ENCODE measurements at places on chromosomes 4 and X. TPM values are rescaled to one million over a fixed set of nuclear protein-coding genes. Genes with fewer than 3 reads are reported as not detected.

BCLAF3 gene
- 11.7 TPM for total RNA-seq

ODAPH gene
- total RNA-seq, result 0.29 TPM

CYLC1 gene
- not detected for total RNA-seq

PNMA5 gene
- total RNA-seq, result not detected

IL15 gene
- total RNA-seq, result 3.0 TPM

ZDHHC15 gene
- 0.84 TPM for total RNA-seq

RPS6KA6 gene
- not detected for total RNA-seq

ATOH1 gene
- not detected for total RNA-seq

- DNase-seq, result no peak
Observed at GRCh38 chrX:28039258-28039657, 58.0 kb upstream of the DCAF8L1 start.

DNA sequence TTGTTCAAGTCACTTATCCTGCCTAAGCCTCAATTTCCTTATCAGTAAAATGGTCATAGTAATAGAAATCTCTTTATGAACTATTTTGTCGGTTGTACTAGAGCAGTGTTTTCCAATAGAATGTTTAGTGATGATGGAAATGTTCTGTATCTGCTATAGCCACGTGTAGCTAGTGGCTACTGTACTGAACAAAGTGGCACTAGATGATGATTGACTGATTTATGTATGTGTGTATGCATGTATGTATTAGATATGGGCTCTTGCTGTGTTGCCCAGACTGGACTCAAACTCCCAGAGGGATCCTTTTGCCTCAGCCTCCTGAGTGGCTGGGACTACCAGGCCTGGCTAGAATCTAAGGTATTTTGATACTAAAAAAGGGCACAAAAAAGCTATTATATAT lies 24.7 kb upstream of the SLC9B1 start:
- no peak for DNase-seq

DNA sequence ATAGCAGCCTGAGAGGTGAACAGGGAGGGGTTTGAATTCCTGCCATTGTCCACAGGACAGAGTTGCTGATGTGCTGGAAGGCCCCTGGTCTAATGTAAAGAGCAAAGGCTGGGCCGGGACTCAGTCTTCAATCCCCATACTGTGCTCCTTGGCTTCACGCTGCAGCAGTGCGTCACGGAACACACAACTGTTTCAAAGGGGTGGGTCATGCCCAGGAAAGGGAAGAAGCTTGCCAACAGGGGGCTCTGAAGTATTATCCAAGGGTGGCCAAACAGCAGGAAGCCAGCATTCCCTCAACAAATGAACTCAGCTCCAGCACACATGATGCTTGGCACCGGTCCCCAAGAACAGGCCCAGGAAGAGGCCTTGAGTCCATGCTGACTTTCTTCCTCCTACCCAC lies 122.5 kb downstream of the NFKB1 start:
- DNase-seq, result no peak

DNA sequence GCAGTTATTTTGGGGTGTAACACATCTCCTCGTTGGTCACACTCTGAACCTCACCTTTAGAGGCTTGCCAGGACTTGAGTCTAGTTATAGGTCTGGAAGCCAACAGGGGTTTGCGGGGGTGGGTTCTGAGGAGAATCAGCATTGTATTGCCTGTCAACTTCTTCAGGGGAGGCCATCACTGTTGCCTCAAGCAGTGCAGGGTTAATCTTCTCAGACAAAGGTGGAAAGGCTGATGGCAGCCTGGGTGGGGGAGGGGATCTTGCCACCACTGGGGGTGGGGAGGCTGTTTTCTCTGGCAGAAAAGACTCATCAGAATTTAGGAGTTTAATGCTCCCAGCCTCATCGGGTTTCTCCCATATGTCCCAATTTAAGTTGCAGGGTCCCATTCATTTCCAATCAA lies 387.8 kb downstream of the PRR32 start:
- no peak for DNase-seq

DNA sequence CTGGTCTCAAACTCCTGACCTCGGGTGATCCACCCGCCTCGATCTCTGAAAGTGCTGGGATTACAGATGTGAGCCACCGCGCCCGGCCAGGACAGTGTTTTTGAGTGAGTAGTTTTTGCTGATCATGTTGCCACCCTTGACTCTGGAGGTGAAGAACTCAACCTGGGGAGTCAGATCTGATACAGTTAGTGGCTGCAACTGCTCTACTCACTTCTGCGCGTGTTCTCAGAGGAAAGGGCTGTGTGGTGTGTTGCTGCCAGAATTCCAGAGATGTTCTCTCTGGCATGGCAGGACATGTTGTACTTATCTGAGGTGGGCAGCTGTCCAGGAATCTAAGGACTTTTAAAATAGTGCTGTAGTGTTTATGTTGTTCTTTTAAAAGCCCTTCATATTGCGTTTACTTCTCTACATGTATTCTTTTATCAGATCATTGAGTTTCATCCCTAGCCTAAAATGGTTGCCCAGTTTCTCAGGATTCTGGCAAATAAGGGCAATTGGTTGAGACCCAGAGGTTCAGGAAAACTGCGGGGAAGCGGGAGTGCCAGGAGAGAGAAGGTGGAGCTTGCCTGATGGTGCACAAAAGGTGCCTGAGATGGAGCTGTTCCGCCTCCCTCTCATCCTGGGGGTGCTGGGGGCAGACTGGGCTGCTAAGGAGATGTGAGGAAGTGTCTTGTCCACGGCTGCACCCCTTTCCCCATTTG lies 97.7 kb downstream of the ARHGAP10 start:
- no peak for DNase-seq

DNA sequence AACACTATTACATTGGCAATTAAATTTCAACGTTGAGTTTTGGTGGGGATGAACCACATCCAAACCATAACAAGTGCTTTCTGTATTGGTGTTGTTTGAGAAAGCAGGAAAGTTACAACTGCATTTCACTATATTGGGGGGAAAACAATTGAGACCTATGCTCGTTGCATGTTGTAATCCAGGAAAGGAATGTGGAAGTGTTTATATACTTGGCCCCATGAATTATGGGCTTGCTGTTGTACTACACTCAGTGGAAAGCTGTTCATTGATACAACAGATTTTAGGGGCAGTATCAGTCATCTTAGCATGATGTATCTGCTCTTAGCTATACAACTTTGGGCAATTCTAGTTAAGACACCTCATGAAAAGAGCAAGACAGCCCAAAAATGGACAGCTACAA lies 52.4 kb downstream of the KLHL5 start:
- DNase-seq, result no peak

DNA sequence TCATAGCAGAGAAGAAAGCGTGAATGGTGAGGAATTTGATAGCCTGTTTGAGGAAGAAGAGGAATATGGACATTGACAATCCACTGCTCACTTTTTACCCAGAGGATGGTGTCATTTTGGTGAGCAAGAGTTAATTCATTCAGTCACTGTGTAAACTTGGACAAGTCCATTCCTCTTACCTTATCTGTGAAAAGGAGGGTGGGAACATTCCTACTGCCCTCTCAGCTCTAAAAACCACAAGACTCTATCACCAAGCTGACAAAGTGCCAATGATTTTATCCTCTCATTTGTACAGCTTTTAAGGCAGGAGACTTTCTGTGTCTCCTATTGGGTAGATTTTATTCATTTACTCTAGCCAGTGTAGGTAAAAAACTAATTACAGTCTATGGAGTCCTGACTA lies 103.8 kb downstream of the LUZP4 start:
- no peak for DNase-seq

- no peak for DNase-seq
Observed at GRCh38 chr4:41184009-41184408, 30.3 kb downstream of the APBB2 start.

DNA sequence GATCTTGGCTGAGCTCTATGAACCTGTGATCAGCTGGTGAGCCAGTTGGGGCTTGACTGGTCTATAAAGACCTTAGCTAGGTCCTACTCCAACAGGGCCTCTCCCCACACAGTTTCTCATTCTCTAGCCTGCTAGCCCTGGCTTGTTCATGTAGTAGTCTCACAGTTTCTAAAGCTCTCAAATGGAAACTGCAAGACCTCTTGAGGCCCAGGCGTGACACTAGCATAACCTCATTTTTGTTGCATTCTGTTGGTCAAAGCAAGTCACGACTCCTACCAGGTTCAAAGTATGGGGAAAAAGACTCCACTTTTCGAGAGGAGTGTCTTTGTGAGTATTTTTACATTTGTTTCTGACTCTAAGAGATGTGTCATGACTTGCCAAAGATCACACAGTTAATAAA lies 50.9 kb downstream of the CEP44 start:
- no peak for DNase-seq

DNA sequence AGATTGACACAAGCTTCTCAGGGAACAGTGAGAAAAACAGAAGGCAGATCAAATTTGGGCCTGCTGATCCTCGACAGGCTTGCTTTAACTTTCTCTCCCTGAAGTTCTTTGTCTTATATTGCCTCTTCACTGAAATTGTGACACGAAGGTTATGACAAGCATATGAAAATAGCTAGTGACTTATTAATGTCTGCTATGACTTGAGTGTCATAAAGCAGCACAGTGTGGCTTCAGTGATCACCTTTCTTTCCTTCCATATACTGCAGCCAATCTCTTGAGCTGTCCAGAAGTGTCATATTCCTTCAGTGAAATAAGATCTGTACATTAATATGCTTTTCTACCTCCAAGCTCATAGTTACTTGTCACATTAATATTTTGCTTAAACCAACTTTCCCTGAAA lies 870.2 kb downstream of the C4orf33 start:
- DNase-seq, result no peak

GRCh38 chr4:46249106-46249505 lies 125.3 kb upstream of the GABRG1 start:
- DNase-seq, result no peak

DNA sequence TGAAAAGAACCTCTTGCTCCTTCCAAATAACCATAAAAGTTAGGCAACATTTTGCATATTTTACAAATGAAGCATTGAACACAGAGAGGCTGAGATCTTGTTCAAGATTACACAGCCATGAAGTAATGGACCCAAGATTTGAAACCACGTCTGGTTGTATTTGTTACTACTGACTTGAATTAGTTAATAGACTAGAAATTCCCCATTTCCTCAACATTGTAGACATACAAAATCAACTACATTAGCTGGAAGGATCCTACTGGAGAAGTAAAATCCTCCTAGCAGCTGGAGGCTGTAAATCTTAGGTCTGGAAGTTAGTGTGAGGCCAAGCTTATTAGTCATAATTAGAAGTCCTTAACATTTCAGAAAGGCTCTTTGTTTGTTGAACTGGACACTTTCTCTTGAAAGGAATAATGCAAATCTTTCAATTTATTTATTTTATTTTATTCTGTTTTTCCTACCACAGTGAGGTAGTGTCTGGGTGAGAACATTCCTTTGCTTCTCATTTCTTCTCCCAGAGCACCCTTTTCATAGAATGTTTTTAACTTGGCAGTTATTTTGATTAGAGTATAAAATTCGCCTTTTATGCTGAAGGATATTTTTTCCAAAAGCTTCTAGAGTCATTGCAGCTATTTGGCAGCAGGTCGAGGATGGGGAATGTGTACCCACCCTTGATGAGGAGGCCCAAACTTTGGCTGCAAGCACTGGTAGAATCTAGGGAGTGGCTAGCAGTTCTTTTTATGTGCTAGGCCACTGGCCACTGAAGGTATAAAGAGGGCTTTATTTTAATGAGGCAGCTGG lies 62.0 kb upstream of the CLNK start:
- DNase-seq, result no peak

DNA sequence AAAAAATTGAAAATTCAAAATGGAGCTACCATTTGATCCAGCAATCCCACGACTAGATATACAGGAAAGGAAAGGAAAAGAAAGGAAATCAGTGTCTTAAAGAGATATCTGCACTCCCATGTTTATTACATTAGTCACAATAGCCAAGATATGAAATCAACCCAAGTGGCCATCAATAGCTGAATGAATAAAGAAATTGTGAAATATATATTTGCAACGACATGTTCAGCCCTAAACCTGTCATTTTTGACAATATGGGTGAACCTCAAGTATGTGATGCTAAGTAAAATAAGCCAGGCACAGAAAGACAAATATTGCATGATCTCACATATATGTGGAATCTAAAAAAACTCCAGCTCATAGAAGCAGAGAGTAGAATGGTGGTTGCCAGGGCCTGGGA lies 155.1 kb downstream of the ANXA5 start:
- no peak for DNase-seq

DNA sequence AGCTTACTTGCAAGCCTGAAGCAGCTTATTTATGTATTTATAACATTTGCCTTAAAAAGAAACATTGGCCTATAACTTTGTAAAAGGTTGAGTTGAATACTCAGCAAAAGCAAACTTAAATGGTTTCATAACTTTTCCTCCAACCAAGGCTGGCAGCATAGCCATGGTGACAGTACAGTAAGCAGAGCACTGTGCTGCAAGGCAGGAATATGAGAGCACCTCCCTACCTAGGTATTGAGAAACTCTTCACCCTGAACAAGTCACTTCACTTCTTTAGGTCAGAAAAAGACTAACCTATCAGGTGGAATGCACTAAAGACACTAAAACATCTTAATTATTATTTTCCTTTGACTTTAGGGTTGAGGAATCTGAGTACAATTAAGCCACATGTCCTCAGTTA lies 63.9 kb upstream of the GYPA start:
- DNase-seq, result no peak
